D341Med (cell line): ENCODE measurements at places on chromosomes 5 and 9.

GRCh38 chr5:148012801-148013200 lies 51.0 kb upstream of the SPINK5 start:
- no peak for DNase-seq

DNA sequence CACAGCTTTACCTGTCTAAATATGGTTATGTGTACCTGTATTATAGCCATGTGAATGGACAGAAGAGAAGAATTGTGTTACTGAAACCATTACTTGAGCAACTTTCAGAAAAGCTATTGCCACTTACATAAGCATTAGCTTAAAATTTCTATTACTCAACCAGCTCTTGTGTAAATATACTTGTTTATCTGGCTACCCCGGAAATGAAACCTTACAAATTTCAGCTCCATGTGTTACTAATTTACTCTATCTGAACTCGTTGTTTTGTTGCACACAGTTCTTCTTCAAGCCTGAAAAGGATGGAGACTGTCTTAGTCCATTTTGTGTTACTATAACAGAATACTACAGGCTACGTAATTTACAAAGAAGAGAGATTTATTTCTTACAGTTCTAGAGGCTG lies 22.5 kb upstream of the ADAMTSL1 start:
- no peak for DNase-seq

DNA sequence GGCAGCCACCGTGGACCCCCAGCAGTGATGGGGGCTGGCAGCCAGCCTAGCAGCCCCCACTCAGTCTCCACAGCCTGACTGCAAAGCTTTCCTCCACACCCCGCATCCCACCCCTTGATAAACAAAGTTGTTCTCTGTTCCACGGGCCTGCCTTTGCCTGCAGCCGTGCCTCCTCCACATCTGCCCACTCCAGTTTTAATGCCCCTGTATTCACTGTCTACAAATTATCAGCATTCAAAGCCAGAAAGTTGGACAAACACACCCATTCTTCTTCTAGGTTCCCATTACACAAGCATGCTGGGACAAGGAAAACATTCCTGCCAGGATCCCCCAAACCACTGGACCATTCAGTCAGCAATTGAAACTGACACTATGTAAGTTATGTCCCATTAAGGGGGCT lies 23.0 kb upstream of the NR5A1 start:
- DNase-seq, result no peak

- peak; percentile 42 for DNase-seq
Measured at GRCh38 chr5:10760096-10760920, 726 bp downstream of the DAP start.

DNA sequence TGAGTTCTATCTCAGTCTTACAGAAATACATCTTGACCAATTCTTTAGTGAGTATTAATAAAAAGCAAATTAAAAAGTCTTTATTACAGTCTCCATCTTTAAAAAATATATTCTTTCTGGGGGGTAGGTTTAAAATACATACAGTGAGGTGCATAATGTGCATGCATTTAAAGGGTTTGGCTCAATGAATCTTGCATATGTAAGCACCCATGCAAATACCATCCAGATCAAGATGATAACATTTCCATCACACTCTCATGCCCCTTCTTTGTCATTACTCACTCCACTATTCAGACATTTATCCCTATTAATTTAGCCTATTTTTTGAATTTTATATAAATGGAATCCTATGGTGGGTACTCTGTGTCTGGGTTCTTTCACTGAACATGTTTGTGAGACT lies 113.0 kb downstream of the APBA1 start:
- no peak for DNase-seq

DNA sequence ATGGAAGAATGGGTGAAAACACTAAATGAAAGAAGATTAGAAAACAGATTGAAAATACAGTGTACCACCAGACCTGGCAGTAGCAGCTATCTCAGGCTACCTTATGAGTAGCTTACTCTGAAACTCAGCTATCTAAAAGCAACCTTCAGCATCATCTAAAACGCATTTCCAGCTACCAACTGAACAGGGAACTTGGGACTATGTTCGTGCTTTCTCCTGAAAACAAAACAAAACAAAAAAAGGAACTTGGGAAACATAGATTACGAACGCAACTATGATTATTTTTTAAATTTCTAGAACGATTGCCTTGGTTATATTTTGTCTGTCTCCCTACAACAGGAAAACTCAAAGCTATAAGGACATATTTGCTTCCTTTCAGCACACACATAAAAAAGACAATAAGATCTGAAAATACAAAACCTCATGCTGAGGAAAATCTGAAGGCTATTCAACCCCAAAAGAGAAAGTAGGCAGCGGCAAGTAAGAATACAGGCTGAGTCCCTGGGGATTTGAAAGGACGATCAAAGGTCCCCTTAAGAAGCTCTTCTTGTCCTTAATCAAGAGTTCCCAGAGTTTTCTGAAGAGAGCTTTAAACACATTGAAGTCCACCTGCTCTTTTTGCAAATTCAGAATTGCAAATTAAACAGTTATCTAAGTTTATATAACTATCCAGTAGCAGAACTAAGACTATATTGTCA lies 53.4 kb downstream of the OR2K2 start:
- DNase-seq, result no peak
